ENCODE measurements at places on chromosomes 7 and 10.
A peak's percentile ranks its signal among the peaks of the same experiment; 100 is the strongest.

DNA sequence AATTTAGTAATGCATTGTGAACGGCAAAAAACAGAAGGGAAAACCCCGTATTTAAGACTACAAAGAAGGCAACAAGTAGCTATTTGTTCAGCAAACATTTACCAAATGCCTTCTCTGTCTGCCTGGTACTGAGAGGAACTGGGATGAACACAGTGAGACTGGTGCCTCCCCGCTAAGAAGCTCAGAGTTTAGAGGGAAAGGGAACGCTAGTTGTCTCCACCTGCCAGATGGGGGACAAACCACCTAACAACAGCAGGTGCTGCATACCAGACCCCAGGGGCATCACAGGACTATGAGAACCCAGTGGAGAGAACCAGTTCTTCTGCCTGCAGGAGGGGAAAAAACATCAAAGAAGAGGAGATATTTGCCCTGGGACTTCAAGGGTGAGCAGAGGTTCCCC, 147.1 kb downstream of the SLC25A13 start:
- no peak for DNase-seq

GRCh38 chr7:20199015-20199737, 18.0 kb downstream of the MACC1 start:
- DNase-seq = peak; percentile 84

GRCh38 chr7:109479388-109479787, 909.7 kb downstream of the DNAJB9 start:
- peak; percentile 0 for DNase-seq

DNA sequence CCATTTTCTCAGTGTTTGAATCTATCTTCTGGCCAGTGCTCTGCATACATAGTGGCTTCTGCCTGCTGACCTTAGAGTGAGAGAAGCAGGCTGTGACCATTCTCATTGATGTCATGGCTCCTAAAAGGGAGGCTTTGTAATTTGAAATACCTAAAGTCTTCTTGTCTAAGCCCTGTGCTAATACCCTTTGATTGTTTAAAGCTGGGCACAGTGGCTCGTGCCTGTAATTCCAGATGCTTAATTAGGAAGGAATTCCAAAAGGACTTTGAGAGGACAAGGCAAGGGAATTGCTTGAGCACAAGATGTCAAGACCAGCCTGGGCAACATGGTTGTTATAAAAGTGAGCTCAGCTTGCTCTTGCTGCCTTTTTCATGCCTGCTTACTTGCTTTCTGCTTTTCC, 81.7 kb downstream of the APBB1IP start:
- DNase-seq = no peak

- DNase-seq = no peak
Observed at GRCh38 chr10:87559392-87559791, 54.7 kb downstream of the MINPP1 start.

GRCh38 chr7:73572767-73573186, 5.6 kb downstream of the TBL2 start:
- no peak for DNase-seq

DNA sequence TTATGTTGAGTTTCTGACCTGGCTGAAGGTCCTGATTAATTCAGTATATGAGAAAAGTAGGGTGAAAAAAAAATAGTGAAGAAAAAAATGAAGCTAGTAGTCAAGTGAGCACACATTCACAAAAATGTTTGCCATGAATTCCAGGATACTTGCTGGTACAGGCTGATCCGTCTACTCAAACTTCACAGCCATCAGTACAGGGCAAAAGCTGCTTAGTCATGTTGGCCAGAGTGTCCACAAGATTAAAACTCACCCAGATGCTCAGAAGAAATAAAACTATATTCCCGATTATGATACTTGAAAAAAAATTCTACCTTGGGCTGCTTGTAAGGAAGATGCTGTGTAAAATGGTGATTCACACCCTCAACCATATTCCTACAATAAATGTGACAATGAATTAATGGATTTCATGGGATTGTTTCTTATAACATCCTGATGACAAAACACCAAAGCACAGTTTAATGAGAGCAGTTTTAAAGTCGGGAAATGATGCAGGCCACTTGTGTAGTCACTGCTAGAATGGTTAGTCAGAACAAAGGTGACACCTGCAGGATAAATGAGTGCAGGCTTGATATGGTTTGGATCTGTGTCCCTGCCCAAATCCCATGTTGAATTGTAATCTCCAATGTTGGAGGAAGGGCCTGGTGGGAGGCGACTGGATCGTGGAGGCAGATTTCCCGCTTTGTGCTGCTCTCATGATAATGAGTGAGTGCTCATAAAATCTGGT, 49.2 kb upstream of the ANKRD1 start:
- peak; percentile 78 for DNase-seq

DNA sequence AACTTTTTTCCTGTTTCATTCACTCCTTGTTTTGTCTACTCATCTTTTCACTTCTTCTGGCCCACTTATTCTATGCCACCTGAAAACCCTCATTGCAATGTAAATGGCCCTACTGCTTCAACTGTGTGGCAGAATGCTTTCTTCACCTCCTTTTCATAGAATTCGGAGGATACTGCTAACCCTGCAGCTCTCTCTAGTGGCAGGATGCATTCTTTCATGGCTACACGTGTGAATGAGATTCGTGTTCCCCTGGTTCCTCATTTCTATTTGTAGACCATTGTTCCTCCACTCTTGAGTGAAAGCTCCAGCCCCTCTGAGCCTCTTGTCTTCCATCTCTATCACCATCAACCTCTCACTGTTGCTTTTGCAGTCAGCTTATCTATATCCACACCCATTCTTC, 20.9 kb upstream of the CYP26C1 start:
- peak; percentile 77 for DNase-seq

DNA sequence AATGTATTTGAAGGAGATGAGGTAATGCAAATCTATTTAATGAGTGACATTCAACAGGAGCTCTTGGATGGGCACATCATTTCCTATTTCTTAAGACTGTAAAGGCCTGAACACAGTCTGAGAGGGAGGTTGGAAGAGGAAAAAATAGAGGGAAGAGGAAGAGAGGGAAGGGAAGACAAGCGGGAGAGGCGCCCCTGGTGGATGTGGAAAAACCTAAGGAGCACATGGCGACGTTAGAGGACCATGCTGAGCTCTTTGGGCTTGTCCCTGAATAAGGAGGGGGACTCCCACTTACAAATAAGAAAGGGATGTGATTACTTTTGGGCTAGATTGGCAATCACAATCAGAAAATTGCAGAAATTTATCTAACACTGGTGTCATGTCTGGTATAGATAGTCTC, 19.6 kb downstream of the SUN3 start:
- no peak for DNase-seq

DNA sequence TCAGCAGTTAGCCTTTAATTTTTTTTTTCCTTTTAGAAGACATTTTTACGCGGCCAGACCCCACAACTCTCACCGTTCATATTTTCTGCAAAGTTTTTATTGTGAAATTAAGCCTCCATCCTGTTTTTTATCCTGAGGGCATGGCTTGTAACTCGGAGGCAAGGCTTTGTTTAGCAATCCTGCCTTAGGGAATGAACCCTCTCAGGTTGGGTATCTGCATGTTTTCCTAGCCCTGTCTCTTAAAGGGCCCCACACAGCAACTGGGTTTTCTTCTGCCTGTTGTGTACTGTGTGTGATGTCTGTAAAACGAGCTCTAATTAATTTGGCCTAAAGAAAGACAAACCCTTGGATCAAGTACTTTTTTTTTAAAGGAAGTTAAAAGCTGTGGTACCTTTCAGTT, 130.2 kb upstream of the COBL start:
- no peak for DNase-seq

GRCh38 chr10:11144626-11145494, 127.2 kb downstream of the CELF2 start:
- DNase-seq = no peak

DNA sequence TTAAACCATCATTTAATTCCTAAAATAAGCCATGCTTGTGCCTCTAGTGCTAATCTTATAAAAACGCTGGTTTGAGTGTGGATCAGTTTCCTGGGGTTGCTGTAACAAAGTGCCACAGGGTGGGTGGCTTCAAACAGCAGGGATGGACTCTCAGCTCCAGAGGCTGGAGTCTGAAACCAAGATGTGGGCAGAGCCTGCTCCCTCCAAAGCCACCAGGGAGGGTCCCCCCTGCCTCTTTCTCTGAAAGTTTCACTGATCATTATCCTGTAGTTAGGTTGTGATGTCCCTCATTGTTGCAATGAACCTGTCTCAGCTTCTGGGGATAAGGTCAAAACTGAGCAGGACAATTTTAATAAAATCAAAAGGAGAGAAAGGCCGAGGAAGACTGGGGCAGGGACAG, 251.9 kb upstream of the TCERG1L start:
- DNase-seq = no peak

- peak; percentile 87 for DNase-seq
Observed at GRCh38 chr10:76547352-76547972, 1090.1 kb downstream of the KCNMA1 start.

DNA sequence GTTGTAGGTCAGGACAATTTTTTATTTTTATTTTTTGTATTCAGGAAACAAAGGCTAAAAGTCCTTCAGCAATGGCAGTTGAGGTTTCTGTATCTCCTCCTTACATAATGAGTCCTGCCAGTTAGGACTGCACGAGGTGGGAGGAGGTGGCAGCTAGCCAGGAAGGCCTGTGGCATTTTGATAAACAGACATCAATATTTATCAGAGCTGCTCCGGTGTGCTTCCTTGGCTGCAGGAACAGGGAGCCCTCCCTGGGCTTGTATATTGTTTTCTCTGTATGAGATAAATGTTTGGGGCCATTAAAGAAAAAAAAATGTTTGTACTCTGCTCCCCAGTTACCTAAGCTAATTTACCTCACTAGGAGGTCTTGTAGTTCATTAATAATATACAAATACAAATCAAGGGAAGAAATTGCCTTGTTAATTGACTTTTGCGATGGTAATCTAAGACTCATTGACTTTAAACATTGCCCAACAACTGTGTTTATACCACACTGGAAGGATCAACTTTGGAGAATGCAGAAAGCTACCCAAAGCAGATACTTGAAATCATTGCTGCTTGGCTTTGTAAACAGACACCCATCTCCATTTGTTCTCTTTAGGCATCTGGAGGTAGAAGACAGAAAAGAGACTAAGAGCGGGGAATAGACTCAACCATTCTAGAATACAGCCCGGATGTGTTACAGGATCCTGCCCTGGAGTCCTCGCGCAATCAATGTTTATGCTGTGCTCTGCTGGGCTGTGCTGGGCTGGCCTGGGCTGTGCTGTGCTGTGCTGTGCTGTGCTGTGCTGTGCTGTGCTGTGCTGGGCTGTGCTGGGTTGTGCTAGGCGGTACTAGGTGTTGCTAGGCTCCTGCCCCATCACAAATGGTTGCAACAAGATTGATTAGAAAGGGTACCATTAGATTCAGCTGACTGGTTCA, 36.5 kb upstream of the PDZD8 start:
- DNase-seq = no peak

DNA sequence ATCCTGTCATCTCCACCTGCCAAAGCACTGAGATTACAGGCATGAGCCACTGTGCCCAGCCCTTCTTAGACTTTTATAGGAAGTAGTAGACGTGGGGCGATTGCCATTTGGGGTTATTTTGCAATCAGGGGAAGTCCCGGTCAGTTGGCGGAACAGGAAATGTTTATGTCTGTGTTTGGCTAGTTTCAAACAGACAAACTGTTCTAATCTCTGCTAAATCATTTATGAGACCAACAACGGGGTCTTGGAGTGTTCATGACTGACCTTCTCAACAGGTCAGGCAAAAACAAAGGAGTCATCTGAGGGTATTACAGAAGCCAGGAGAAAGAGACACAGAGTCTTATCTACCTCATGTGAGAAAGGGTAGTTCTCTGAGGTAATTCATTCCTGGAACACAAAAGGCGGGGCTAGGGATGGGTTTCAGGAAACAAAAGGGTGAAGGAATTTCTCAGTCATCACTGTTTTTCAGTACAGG, 6.6 kb upstream of the TPK1 start:
- peak; percentile 78 for DNase-seq

GRCh38 chr10:62049624-62050345, 148.3 kb downstream of the ARID5B start:
- peak; percentile 56 for DNase-seq

DNA sequence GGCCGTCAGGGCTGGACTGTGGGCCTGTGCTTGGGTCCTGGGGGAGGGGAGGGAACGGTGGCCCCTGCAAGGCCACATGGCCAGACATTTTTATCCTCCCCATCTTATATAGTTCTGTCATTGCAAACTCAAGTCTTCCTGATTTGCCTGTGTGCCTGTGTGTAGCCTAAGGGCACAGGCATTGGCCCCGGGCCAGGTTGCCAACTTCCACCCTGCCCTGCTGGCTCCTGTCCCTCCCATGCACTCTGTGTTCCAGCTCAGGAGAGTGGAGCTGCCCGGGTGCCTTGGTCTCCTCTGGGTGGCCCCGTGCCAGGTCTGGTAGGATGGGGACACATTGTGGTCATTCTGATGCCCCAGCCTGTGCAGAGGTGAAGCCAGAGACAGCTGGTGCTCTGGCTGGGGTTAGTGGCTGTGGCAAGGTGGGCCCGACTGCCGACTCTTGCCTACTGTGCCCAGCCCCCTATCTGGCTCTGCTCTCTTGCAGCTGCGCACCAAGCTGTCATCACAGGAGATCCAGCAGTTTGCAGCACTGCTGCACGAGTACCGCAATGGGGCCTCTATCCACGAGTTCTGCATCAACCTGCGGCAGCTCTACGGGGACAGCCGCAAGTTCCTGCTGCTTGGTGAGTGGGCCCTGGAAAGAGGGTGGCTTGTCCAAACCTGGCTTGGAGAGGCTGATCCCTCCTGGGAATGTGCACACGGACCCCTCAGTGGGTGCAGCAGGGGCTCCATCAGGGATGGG, 14.8 kb downstream of the NACAD start:
- no peak for DNase-seq

- DNase-seq = no peak
Observed at GRCh38 chr7:120955577-120956149, 5.1 kb downstream of the ING3 start.

- peak; percentile 45 for DNase-seq
Observed at GRCh38 chr10:23065181-23065948, 30.0 kb upstream of the MSRB2 start.

DNA sequence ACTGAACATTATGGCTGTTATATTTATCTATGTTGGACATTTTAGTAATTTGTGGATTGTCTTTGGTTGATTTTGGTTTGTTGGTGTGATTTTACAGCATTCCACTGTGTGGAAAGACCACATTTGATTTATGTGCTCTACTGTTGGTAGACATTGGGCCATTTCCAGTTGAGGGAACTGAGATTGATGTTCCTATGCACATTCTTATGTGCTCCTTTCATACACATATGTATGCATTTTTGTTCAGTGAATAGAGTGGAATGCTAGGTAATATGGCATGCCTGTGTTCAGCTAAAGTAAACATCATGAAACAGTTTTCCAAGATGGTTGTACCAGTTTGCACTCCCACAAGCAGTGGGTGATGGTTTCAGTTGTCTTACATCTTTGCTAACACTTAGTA, 15.1 kb downstream of the CACNB2 start:
- no peak for DNase-seq

DNA sequence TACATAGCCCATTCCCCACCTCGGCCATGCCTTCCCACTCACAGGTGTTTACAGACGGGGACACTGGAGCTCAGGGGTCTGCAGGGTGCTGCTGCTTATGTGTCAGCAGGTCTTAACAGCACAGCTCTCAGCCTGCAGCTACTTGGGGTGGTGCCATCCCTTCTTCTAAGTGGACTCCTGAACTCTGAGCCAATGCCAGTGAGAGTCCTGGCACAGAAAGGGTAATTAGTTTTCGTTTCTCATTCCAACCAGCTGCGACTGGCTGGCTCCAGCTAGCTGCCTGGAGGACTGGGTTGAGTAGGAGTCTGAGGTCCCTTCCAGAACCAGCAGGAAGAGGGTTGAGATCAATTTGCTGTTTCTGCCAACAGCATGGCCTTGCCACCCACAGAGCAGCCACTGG, 88.3 kb upstream of the AGK start:
- DNase-seq = no peak

Data from choroid plexus epithelial cell (primary cell).